ENCODE measurements at places on chromosomes 11 and 22. TPM values are rescaled to one million over a fixed set of nuclear protein-coding genes. Genes with fewer than 3 reads are reported as not detected.

The CCDC87 gene
- total RNA-seq: 1.0 TPM

GRCh38 chr11:83827940-83828554, 541.9 kb upstream of the CCDC90B start:
- no peak for DNase-seq

- no peak for DNase-seq
These were observed 22.0 kb downstream of the RSPH14 start for GRCh38 chr22:23119494-23120414.

DNA sequence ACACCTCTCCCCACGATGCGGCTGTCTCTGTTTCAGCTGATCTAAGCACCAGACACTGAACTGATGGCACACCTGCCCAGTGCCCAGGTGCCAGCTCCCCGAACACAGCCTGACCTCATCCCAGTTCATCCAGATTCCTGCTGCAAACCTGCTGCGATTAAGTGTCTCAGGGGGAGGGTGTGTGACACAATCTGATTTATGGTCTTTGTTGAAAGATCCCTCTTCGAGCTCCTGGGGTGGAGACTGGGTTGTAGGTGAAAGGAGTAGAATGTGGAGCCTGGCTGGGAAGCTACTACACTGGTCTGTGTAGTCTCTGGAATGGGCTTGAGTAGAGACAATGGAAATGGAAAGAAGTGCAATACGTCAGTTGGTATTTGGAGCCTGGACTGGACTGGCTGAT, 390.3 kb downstream of the SHANK2 start:
- DNase-seq: no peak

The GPHA2 gene
- 1.3 TPM for total RNA-seq

GRCh38 chr11:95968585-95968984, 44.7 kb upstream of the MTMR2 start:
- no peak for DNase-seq

The SYT7 gene
- 1.5 TPM for total RNA-seq

DNA sequence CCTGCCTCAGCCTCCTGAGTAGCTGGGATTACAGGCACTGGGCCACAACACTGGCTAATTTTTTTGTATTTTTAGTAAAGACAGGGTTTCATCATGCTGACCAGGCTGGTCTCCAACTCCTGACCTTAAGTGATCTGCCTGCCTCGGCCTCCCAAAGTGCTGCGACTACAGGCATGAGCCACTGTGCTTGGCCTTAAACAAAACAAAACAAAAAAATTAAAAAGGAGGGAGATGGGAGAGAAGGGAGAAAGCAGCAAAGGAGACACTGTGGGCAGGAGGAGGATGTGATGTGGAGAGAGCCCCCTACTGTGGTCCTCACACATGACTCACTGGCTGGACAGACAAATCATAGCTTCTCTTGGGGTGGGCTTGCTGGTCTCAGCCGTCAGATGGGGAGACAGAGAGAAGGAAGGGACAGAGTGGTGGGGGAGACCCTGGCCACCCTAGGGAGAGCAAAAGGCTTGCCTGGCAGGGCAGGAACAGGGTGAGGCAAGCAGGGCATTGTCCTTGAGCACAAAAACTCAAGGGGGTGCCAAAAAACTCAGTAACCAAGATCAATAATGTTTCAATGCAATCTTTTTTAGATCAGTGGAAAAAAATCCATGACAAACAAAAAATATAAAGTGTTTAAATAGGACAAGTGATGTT, 31.6 kb downstream of the TPST2 start:
- no peak for DNase-seq

The BRD1 gene
- total RNA-seq: 45.3 TPM

DNA sequence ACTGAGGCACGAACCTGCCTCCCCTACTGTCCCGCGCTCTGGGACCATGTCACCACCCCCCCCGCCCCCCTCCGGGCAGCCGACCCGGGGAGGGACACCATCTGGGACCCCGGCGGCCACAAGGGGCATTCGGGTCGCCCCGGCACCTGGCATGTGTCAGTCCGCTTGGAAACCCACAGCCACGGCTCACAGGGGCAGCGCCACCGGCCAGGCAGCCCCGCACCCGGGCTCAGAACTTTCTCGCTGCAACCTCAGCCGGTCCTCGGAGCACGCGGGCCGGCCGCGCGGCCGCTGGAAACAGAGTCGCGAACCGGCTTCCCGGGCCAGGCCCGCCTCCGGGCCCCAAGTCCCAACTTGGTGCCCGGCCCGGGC, 159.9 kb upstream of the GRK3 start:
- DNase-seq: no peak

DNA sequence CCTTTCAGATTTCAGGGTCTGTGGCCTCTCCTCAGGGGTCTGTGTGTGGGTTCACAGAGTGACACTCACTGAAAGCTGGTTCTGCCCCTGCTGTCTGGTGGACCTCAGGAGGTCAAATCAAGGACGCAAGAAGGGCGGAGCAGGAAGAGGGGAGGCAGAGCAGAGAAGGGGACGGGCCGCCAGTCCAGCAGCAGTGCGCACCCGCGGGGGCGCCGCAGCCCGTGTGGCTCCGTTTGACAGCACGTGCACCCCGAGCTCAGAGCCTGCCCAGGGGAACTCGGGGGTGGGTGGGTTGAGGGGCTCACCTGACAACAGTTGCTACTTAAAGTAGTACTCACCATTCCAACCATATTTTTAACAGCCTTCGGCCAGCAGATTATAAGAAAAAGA, 71.4 kb upstream of the PITPNB start:
- DNase-seq: no peak

DNA sequence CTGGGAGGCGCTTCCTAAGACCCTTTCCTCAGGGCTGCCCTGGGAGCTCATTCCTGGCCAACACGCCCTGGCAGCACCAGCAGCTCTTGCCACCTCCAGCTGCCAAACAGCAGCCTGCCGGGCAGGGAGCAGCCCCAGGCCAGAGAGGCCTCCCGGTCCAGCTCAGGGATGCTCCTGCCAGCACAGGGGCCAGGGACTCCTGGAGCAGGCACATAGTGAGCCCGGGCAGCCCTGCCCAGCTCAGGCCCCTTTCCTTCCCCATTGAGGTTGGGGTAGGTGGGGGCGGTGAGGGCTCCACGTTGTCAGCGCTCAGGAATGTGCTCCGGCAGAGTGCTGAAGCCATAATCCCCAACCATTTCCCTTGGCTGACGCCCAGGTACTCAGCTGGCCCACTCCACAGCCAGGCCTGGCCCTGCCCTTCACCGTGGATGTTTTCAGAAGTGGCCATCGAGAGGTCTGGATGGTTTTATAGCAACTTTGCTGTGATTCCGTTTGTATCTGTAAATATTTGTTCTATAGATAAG, 7.6 kb downstream of the SLC39A13 start:
- DNase-seq: peak; percentile 73

The CECR2 gene
- 0.89 TPM for total RNA-seq

The C22orf31 gene
- total RNA-seq: not detected

DNA sequence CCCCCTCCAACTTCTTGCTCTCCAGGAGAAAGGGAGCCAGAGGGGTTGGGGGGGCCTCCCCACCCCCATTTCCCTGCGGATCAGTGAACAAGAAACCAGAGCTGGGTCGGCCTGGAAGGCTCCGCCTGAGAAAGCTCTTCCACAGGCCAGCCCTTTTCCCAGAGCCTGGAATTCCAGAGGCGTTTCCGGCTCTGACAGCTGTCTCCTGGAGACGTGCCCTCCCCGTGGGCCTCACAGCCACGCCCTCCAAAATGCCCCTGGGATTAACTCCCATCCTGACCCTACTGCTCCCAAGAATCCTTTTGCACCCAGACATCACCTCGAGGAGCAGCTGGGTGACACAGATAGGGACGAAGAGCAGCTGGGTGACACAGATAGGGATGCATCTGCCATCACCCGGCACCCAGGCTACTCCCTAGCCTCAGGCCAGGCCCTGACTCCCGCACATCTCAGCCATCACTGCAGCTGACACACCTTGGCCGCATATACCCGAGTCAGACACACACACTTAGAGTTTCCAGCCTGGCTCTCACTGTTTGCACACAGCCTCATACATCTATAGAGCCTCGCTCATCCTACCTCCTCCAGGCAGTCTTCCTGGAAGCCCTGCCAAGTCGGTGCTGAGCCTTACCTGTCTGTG, 7.6 kb upstream of the CDC42EP1 start:
- no peak for DNase-seq

- no peak for DNase-seq
These were observed 330 bp downstream of the ACP2 start for GRCh38 chr11:47248304-47248663.

The PRR33 gene
- not detected for total RNA-seq

GRCh38 chr22:22721681-22722354, 77.4 kb downstream of the GGTLC2 start:
- no peak for DNase-seq

The USP2 gene
- 7.3 TPM for total RNA-seq

Measured in mucosa of gallbladder (tissue), 1 donor.